ENCODE measurements at places on chromosomes 13 and 19. TPM values are rescaled to one million over a fixed set of nuclear protein-coding genes. Genes with fewer than 3 reads are reported as not detected.

LYPD5 gene
- 8.8 TPM for polyA plus RNA-seq

SYT5 gene
- 0.39 TPM for polyA plus RNA-seq

SF3A2 gene
- polyA plus RNA-seq, result 4.7 TPM

PCDH17 gene
- not detected for polyA plus RNA-seq

EDNRB gene
- 0.03 TPM for polyA plus RNA-seq

FKRP gene
- polyA plus RNA-seq, result 6.1 TPM

CFD gene
- polyA plus RNA-seq, result 0.47 TPM

PEX11G gene
- 2.7 TPM for polyA plus RNA-seq

PNMA8B gene
- polyA plus RNA-seq, result 0.01 TPM

ZNF568 gene
- 4.1 TPM for polyA plus RNA-seq

CD70 gene
- polyA plus RNA-seq, result 0.53 TPM

PEAK3 gene
- polyA plus RNA-seq, result not detected

FFAR2 gene
- polyA plus RNA-seq, result not detected

ZNF320 gene
- polyA plus RNA-seq, result 29.9 TPM

- DNase-seq, result no peak
- H3K27me3 ChIP-seq, result no peaks in the 10 kb centered on the region
- H3K4me3 ChIP-seq, result no peak overlapping the region
- peaks cover 2% of the 10 kb centered on the region for H3K36me3 ChIP-seq
- H3K27ac ChIP-seq, result no peak overlapping the region
- no peaks in the 10 kb centered on the region for H3K4me1 ChIP-seq
These were observed 18.3 kb downstream of the DNM2 start for GRCh38 chr19:10736189-10736588.

DNA sequence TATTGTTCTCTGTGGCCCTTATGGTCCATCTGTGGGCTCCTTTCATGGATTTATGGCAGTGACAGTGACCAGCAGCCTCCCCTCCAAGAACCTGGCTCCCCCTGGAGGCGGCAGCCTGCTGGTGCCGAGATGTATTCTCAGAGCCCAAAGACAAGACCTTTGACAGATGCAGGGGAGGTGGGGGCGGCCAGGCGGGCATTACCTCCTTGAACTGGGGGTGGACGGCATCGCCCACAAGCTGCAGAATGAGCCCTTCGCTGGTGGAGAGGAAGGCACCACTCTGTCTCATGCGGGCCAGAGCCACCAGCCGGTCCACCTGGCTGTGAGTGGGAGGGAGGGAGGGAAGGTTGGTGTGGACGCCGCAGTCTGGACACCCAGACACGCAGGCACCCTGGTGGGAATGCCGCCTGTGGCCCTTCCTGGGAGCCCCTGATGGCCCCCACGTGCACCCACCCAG, 6.6 kb downstream of the ISOC2 start:
- H3K4me3 ChIP-seq, result no peak overlapping the region
- H3K27me3 ChIP-seq, result peaks cover 27% of the 10 kb centered on the region
- no peak overlapping the region for H3K27ac ChIP-seq

DNA sequence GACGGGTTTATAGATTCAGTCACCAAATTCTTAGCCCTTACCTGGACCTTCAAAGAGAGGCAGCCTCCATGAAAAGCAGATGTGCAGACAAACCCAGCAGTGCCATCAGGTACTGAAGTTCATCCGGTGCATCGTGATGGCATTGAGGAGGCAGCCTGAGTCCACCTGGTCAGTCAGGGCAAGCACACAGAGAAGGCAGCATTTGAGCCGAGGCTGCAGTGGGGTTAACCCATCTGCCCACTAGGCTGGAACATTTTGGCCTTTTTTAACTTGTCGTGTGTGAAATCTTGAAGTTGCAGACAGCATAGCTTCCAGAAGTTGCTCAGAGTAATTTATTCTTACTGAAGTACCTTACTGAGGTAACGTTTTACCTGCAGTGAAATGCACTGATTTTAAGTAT, 4.9 kb downstream of the LMO7 start:
- no peak for DNase-seq
- no peaks in the 10 kb centered on the region for H3K27me3 ChIP-seq
- H3K4me3 ChIP-seq, result no peak overlapping the region
- H3K36me3 ChIP-seq, result no peaks in the 10 kb centered on the region
- peaks cover 5% of the 10 kb centered on the region for H3K4me1 ChIP-seq

DNA sequence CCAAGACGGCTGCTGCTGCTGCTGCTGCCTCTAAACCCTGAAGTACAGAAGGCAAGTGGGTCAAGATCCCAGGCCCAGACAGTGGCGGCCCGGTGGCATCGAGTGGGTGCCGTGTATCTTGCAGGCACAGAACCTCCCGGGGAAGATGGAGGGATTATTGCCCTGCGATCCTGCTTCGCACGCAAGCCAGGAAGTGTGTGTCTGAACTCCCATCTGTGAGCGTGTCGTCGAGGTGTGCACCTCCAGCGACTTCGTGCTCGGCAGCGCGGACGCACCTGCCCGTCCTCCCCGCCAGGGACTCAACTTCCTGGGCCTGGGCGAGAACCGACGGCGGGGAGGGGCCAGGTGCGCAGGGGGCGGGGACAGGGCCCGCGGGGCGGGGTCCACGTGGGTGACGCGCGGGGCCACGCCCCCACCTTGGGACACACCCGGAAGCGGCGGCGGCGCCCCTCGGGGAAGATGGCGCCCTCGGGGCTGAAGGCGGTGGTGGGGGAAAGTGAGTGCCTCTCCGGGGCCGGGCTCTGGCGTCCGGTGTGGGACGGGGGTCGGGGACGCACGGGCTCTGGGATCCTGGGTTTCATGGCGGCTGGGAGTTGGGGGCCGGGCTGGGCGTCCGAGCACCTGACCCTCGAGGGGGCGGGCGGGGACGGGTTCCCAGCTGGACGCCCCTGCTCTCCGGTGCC, at the start of gene STXBP2:
Gene STXBP2, plus strand, starts transcription at position 420 of the 683 bp plus-strand sequence. Its CDS starts 40 bp downstream, at position 460.
- H3K4me3 ChIP-seq, result peak within 1 kb of the TSS; percentile 87
- H3K4me1 ChIP-seq, result peaks cover 3% of the 10 kb centered on the region
- peaks cover 11% of the 10 kb centered on the region for H3K36me3 ChIP-seq
- H3K27ac ChIP-seq, result peak within 1 kb of the TSS; percentile 67
- H3K27me3 ChIP-seq, result no peaks in the 10 kb centered on the region

GRCh38 chr19:39759457-39760184, 19.0 kb upstream of the LEUTX start:
- no peak for DNase-seq
- H3K4me1 ChIP-seq, result no peaks in the 10 kb centered on the region
- no peak overlapping the region for H3K27ac ChIP-seq
- no peaks in the 10 kb centered on the region for H3K27me3 ChIP-seq
- H3K4me3 ChIP-seq, result no peak overlapping the region

GRCh38 chr19:29855741-29856500, 44.1 kb downstream of the CCNE1 start:
- no peak overlapping the region for H3K27ac ChIP-seq
- no peaks in the 10 kb centered on the region for H3K36me3 ChIP-seq
- no peaks in the 10 kb centered on the region for H3K27me3 ChIP-seq
- DNase-seq, result no peak
- no peak overlapping the region for H3K4me3 ChIP-seq
- H3K4me1 ChIP-seq, result no peaks in the 10 kb centered on the region

- peak within 1 kb of the TSS; percentile 45 for H3K27ac ChIP-seq
- H3K4me1 ChIP-seq, result peaks cover 18% of the 10 kb centered on the region
- peaks cover 5% of the 10 kb centered on the region for H3K36me3 ChIP-seq
- H3K27me3 ChIP-seq, result no peaks in the 10 kb centered on the region
- no peak within 1 kb of the TSS for H3K4me3 ChIP-seq
- DNase-seq, result peak; percentile 88
These were observed at the start of gene IGFL3 for GRCh38 chr19:46124638-46125115. Gene IGFL3, minus strand, starts transcription at chr19:46124688. Its CDS starts 39 bp downstream, at chr19:46124649.

DNA sequence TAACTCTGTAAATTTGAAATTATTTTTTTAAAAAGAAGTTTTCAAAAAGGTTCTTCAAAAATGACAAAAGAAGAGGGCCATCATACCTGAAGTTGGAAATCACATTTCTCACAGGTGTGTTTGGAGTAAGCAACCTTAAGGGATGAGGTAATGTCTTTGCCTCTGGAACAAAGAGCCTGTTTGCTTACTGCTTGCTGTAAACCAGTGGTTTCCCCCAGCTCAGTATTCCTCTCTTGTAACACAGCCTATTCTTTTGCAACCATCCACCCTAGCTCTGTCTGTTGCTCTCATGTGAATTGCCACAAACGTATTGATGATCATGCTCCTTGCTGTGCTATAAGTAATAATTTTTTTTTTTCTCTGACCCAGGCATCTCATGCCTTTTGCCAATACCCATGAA, 38.1 kb downstream of the UCHL3 start:
- H3K27ac ChIP-seq, result no peak overlapping the region
- H3K4me1 ChIP-seq, result no peaks in the 10 kb centered on the region
- H3K27me3 ChIP-seq, result no peaks in the 10 kb centered on the region
- no peak for DNase-seq
- H3K4me3 ChIP-seq, result no peak overlapping the region

- DNase-seq, result no peak
- no peak overlapping the region for H3K4me3 ChIP-seq
- no peak overlapping the region for H3K27ac ChIP-seq
These were observed 51.5 kb downstream of the PCCA start for GRCh38 chr13:100140441-100140840.

GRCh38 chr13:95660981-95661581, 15.9 kb upstream of the DNAJC3 start:
- no peaks in the 10 kb centered on the region for H3K36me3 ChIP-seq
- H3K27ac ChIP-seq, result no peak overlapping the region
- no peaks in the 10 kb centered on the region for H3K4me1 ChIP-seq
- DNase-seq, result no peak
- no peaks in the 10 kb centered on the region for H3K27me3 ChIP-seq

- H3K4me1 ChIP-seq, result no peaks in the 10 kb centered on the region
- DNase-seq, result no peak
- peaks cover 16% of the 10 kb centered on the region for H3K27me3 ChIP-seq
- H3K4me3 ChIP-seq, result no peak overlapping the region
These were observed 19.5 kb downstream of the PTPRS start for GRCh38 chr19:5321066-5321642.

DNA sequence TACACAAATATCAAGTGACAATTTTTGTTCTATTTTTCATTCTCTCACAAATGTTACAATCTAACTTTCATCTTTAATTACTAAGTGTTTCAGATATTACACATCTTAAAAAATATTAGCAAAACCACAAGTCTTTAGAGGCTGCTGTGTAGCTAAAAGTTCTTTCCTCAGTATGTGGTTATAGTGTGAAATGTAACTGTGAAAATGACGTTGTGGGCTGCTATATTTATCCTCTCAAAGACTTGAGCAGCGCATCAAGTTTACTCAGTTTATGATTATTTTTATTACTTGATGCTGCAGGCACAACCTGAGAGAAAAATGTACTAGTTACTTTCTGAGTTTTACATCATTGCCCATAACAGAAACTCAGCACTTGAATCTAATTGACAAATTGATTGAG, 2860.6 kb upstream of the PCDH20 start:
- no peaks in the 10 kb centered on the region for H3K36me3 ChIP-seq
- no peak overlapping the region for H3K4me3 ChIP-seq
- no peak overlapping the region for H3K27ac ChIP-seq
- H3K4me1 ChIP-seq, result no peaks in the 10 kb centered on the region
- DNase-seq, result no peak
- no peaks in the 10 kb centered on the region for H3K27me3 ChIP-seq

DNA sequence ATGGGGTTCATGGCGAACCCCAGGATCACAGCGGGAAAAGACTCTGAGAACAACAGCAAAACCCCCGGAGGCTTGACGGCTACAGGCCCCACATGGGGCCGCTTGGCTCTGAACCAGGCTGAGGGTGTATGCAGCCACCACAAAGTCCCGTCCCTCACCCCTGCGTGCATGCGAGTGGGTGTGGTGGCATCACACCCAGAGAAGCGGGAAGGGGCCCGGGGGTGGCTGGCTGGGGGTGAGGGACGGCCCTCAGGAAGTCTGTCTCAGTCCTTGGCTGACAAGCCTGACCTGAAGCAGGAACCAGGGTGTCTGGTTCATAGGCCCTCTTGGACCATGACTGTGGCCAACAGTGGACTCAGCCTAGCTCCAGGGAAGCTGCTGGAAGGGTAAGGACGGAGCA, 34.2 kb downstream of the CEBPG start:
- H3K27me3 ChIP-seq, result no peaks in the 10 kb centered on the region
- DNase-seq, result no peak
- H3K4me3 ChIP-seq, result no peak overlapping the region

- H3K36me3 ChIP-seq, result peaks cover 18% of the 10 kb centered on the region
- no peak overlapping the region for H3K4me3 ChIP-seq
- no peaks in the 10 kb centered on the region for H3K4me1 ChIP-seq
These were observed 18.3 kb downstream of the DIS3 start for GRCh38 chr13:72763411-72763810.

GRCh38 chr19:876780-877314, 16.1 kb downstream of the MED16 start:
- peaks cover 14% of the 10 kb centered on the region for H3K4me1 ChIP-seq
- H3K36me3 ChIP-seq, result peaks cover 26% of the 10 kb centered on the region
- H3K4me3 ChIP-seq, result no peak overlapping the region
- no peak overlapping the region for H3K27ac ChIP-seq
- DNase-seq, result no peak

GRCh38 chr13:19957320-19958154, 990 bp upstream of the ZMYM2 start:
- no peaks in the 10 kb centered on the region for H3K27me3 ChIP-seq
- peaks cover 4% of the 10 kb centered on the region for H3K36me3 ChIP-seq
- DNase-seq, result peak; percentile 21
- peaks cover 9% of the 10 kb centered on the region for H3K4me1 ChIP-seq

- no peaks in the 10 kb centered on the region for H3K27me3 ChIP-seq
- H3K4me3 ChIP-seq, result no peak overlapping the region
- no peak for DNase-seq
- no peak overlapping the region for H3K27ac ChIP-seq
These were observed 26.9 kb upstream of the PIK3R2 start for GRCh38 chr19:18126097-18126496.

- no peak overlapping the region for H3K27ac ChIP-seq
- no peaks in the 10 kb centered on the region for H3K36me3 ChIP-seq
- no peak overlapping the region for H3K4me3 ChIP-seq
- H3K4me1 ChIP-seq, result no peaks in the 10 kb centered on the region
These were observed 8.2 kb upstream of the PCDH9 start for GRCh38 chr13:67238277-67238859.

DNA sequence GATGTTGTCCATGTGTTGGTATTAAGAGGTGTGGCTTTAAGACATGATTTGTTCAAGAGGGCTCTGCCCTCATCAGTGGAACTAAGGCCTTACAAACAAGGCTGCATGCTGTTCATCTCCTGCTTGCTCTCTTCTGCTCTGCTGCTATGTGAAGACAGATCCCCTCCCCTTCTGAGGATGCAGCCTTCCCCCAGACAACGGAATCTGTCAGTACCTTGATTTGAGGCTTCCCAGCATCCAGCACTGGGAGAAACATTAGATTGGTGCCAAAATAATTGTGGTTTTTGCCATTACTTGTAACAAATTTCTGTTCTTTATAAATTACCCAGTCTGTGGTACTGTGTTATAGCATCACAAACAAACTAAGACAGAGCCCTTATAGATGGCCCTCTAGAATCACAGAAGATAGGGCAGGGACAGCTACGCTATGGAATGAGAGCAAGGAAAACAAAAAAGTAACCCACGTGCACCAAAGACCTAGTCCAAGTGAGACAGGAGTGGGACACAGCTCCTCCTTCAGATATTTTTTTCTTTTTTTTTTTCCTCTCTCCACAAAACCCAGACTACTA, 151.5 kb upstream of the RXFP2 start:
- no peaks in the 10 kb centered on the region for H3K36me3 ChIP-seq
- no peaks in the 10 kb centered on the region for H3K27me3 ChIP-seq
- DNase-seq, result no peak
- no peaks in the 10 kb centered on the region for H3K4me1 ChIP-seq
- H3K27ac ChIP-seq, result no peak overlapping the region
